ENCODE measurements at places on chromosomes 6 and 20.

- no peak for DNase-seq
Measured at GRCh38 chr20:54267483-54268003, 59.7 kb downstream of the PFDN4 start.

GRCh38 chr6:71510057-71510713 is 221.6 kb downstream of the OGFRL1 start:
- peak; percentile 36 for DNase-seq

GRCh38 chr6:90465686-90466085 is 121.2 kb downstream of the MAP3K7 start:
- DNase-seq: no peak

DNA sequence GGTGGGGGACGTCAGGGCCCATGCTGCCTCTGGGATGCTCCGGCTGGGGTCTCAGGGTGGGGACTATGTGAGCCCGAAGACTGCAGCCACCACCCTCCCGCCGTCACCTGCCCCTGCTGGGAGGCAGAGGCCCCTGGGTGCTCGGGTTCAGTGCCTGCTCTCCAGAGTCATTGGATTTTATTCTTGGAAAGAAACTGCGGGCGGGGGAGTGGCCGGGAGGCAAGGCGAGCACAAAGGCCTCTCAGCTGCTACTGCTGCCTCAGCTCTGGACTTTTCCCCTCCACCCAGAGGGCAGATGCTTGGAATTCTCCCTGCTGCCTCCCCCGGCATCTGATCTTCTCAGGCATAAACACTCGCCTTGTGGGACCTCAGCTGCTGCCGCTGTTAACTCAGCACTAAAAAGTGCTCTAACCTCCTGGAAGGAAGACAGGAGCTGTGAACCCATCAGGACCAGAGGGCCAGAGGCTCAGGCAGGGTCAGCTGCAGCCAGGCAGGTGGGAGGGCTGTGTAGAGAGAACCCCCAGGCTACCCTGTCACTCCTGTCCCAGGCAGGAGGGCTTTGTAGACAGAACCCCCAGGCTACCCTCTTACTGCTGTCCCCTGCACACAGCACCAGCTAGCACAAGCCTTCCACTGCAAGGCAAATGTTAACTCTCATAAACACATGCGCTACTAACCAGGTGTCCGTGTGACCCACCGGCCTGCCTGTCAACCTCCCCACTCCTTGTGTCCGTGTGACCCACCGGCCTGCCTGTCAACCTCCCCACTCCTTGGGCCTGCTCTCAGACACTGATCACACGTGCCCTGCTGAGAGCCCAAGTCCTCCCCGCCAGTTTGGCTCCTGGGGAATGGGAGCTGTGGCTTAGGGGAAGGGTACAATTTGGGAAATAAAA is 9.4 kb upstream of the FRMD1 start:
- no peak for DNase-seq

- DNase-seq: peak; percentile 47
Measured at GRCh38 chr6:127515234-127515793, 3.8 kb downstream of the MTCL3 start.

- DNase-seq: no peak
Measured at GRCh38 chr6:100595456-100595855, 130.7 kb upstream of the SIM1 start.

GRCh38 chr20:35319192-35319870 is 27.1 kb upstream of the FAM83C start:
- no peak for DNase-seq

GRCh38 chr6:143687591-143687990 is 9.8 kb downstream of the PHACTR2 start:
- no peak for DNase-seq

GRCh38 chr20:38342216-38342615 is 4.1 kb upstream of the LBP start:
- DNase-seq: no peak

GRCh38 chr6:159427771-159428170 is 258.6 kb downstream of the FNDC1 start:
- DNase-seq: no peak

- peak; percentile 90 for DNase-seq
Measured at GRCh38 chr6:106444777-106445507, 84.4 kb downstream of the CRYBG1 start.

DNA sequence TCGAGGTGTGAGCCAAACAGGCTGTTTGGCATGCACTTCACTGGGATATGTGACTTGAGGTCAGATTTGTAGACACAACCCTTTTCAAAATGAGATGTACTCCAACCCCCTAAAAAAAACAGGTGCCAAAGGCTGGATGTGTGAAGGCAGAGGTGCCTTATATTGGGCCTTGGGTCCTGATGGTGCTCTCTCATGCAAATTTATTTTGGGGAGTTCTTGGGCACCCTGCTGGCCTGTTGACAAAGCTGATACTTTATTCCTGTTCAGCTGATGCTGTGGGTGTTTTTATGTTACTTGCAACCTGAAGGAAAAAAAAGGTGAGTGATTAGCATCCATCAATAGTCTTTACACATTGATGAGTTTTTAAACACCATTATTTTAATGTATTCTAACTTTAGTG is 121.5 kb downstream of the DNAH8 start:
- DNase-seq: no peak

GRCh38 chr6:56708810-56709597 is 66.3 kb upstream of the DST start:
- DNase-seq: peak; percentile 80

- peak; percentile 65 for DNase-seq
Measured at GRCh38 chr20:35773154-35773751, 1.4 kb downstream of the PHF20 start.

- no peak for DNase-seq
Measured at GRCh38 chr6:170173335-170173881, 117.5 kb downstream of the DLL1 start.

- no peak for DNase-seq
Measured at GRCh38 chr20:54654450-54654849, 179.1 kb downstream of the DOK5 start.

DNA sequence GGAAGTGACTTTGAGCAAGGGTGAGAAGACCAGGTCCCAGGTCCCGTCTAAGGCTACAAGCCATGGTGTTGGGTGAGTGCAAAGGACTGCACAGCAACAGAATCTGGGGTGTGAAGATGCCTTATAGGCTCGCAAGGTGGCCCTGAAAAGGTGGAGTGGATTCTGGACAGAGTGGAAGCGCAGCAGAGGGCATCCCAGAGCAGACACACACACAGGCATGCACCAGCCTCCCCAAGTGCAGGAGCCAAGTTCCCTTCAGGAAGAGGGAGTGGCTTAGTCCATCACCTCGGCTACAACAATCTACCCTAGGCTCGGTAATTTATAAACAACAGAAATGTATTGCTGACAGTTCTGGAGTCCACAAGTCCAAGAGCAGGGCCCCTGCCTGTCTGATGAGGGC is 180.1 kb upstream of the PDE10A start:
- DNase-seq: no peak

DNA sequence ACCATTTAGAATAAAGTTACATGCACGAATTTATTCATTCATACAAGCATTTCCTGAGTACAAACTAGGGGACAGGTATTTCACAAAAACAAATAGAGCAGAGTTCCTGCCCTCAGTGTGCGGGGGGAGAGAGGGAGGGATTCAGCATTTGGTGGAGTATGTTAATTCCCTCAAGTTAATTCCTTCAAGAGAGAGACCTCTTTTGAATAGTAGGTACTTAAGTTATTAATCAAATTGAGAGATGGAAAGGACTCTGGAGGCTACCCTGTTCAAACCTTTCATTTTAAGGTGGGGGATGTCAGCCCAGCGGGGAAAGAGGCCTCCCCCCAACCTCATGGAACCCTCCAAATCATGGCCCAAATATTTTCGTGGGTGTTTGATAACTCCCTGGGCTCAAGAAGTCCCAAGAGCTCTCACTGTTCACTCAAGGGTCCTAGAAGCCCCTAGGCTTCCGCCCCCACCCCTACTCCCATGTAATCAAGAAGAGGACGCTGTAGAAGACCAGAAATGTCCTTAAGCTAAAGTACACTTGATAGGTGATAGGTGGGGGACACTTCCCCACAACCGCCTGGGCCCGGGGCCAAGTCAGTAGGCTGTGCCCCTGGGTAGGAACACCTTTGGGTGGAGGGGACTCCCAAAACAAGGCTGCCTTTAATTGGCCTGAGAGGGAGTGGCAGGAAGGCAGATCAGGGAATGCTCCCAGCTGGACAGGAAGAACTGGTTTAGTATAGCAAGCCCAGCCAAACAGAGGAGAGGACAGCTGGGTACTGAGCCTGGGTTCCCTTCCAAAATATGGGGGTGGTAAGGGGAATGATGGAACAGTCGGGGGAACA is 2.9 kb downstream of the SDC4 start:
- no peak for DNase-seq

Measured in Kasumi-1 (cell line).